ENCODE measurements at places on chromosomes 1 and 21.

- DNase-seq: no peak
Observed at GRCh38 chr1:205301205-205301821, 20.2 kb downstream of the NUAK2 start.

DNA sequence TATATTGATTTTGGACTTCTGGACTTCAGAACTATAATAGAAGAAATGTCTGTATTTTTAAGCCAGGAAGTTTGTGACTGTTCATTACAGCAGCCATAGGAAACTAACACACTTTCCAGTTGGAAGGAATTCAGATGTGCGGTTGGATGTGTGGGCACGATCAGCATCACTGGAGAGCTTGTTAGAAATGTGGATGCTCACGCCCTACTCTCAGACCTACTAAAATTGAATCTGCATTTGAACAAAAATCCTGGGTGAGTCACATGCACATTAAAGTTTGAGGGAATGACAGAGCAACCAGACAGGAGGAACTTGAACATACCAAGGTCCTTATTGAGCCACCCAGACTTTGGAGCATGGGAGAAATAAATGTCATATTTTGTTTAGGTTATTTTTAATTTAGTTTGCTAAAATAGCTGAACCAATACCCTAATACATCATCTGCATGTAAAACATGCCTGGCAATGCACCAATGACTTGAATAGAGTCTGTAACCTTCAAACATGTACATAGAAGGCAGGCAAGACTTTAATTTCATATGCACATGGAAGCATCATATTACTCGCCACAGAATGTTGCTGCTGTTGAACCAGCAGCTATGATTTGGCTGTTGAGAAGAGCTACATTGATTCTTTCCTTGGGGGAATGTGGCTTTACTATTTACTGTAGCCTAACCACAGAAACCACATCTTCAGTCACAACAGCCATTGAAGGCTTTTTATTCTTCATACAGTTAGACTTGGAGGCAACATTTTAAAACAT is 346.2 kb downstream of the BARHL2 start:
- no peak for DNase-seq

DNA sequence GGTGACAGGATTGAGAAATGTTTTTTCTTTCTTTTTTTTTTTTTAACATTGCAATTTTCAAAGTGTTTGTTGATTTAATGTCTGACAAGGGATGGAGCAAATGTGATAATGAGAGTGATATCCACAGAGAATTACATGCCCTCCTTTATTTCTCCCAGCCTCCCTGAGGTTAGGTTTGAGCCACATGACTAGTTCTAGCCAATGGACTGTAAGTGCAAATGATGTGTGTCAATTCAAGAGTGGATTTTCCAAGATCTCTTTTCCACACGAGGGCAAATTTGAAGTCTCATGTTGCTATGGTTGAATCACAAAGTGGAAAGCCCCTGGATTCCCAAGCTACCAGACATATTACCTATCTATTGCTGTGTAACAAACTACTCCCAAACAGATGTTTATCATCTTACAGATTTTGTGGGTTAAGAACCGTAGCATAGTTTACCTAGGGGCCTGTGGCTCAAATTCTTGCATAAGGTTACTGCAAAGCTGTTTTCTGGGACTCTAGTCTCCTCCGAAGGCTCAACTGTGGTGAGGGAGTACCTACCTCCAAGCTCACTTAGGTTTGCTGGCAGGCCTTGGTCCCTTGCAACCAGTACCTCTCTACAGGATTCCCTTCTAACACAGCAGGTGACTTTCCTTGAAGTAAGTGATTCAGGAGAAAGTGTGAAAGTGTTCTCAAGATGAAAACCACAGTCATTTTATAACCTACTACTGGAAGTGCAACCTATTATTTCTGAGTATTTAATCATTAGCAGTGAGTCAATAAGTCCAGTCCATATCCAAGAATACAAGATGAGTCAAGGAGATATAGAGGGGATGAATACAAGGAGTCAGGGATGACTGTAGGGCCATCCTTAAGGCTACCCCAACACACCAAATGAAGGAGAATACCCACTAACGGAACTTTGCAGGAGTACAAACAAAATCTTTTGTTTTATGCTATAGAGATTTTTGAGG is 533.6 kb downstream of the PTPRC start:
- peak; percentile 12 for DNase-seq

DNA sequence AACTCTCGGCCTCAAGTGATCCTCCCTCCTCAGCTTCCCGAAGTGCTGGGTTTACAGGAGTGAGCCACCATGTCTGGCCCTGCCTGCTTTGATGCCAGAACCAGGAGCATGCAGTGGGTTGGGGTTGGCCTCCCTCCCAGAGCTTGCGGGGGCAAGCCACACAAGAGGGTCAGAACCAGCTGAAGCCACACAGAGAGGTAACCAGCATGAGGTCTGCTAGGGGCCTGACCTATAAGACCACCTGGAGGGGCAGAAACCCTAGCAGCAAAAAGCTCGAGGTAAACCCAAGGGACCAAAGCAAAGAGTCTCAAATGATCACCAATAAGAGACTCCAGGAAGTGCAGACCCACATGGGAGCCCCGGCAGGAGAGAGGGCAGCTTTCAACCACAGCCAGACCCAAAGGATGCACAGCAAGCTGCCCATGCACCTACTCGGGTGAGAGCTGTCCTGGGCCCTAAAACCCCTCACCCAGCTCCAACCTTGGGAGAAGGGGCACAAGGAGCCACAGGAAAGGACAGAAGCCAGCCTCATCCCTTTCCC is 81.2 kb downstream of the TOMM20 start:
- DNase-seq: no peak

- no peak for DNase-seq
Observed at GRCh38 chr1:117173691-117174090, 37.0 kb downstream of the VTCN1 start.

GRCh38 chr1:225733254-225733653 is 44.4 kb upstream of the SRP9 start:
- no peak for DNase-seq

DNA sequence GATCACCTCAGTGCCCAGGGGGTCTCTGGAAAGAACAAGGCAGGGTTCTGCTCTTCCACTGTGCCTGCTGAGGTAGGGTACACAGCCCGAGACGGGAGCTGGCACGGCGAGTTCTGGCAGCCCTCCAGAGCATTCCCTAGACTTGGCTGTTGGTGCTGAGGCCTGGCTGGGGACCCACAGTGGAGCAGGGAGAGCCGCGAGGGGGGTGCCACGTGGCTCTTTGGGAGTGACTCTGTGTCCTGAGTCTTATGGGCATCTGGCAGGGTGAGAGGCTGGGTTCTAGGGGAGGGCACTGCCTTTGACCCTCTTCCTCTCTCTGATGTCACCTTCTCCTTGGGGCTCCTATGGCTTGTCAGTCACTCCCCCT is 336.4 kb downstream of the CAMTA1 start:
- no peak for DNase-seq

DNA sequence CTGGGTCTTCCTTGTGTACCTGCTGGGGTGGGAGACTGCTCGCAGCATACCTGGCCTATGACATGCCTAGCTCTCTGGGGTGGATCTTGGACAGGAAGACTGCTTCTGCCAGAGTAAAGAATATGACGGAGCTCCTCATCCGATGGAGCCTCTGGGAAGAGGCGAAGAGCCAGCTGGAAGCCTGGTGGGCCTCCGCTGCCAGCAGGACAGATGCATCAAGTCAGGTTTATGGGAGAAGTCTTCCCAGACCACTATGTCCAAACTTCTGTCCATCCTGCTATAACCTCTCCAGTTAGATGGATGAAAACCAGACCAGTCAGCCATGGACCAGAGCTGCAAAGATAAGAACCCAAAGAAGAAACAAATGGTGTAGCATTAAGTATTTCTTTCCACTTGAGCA is 27.7 kb upstream of the NGF start:
- DNase-seq: no peak
